ENCODE measurements at places on chromosomes 6 and 20. TPM values are rescaled to one million over a fixed set of nuclear protein-coding genes. Genes with fewer than 3 reads are reported as not detected.
A peak's percentile ranks its signal among the peaks of the same experiment; 100 is the strongest.

CALHM4 gene
- not detected for total RNA-seq

CNR1 gene
- not detected for total RNA-seq

DNAH8 gene
- 0.09 TPM for total RNA-seq

MYBL2 gene
- total RNA-seq = 0.11 TPM

DNA sequence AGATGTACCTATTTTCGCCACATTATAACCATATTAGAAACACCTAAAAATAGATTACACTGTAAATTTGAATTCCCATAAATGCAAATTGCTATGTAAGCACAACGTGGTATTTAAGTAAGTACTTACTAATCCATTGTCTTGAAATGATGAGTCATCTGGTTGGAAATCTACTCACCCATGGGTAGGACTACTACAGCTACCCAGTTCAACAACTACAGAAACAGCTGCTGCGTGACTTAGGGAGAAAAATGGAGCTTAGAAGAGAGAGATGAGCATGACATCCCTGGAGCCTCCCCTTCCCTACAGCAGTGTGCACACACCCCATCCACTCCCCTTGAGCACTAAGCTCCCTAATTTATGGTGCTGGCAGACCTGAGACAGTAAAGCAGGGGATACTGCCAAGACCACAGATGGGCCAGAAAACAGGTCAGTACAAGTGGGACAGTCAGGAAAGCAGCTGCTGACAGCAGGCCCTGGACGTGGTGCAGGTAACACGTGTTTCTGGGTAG lies 26.9 kb downstream of the RRAGD start:
- H3K4me1 ChIP-seq = no peaks in the 10 kb centered on the region
- H3K4me3 ChIP-seq = no peak overlapping the region
- DNase-seq = no peak
- H3K36me3 ChIP-seq = no peaks in the 10 kb centered on the region

DNA sequence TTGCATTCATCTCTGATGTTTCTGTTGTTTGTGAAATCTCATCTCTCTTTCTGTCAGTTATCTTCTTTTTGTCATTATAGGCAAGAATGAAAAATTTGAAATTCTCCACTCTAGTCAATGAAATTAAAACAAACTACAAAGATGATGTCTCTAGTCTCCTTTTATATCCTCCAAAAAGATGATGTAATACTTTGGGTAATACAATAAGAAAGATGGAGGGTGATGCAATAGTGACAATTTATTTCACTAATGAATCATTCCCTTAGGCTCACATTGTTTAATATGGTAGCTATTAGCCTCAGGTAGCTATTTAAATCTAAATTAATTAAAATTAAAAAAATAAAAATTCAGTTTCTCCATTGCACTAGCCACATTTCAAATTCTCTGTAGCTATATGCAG lies 145.4 kb downstream of the UST start:
- H3K4me1 ChIP-seq = no peaks in the 10 kb centered on the region
- no peaks in the 10 kb centered on the region for H3K36me3 ChIP-seq
- DNase-seq = no peak
- no peak overlapping the region for H3K27ac ChIP-seq
- no peaks in the 10 kb centered on the region for H3K27me3 ChIP-seq

DNA sequence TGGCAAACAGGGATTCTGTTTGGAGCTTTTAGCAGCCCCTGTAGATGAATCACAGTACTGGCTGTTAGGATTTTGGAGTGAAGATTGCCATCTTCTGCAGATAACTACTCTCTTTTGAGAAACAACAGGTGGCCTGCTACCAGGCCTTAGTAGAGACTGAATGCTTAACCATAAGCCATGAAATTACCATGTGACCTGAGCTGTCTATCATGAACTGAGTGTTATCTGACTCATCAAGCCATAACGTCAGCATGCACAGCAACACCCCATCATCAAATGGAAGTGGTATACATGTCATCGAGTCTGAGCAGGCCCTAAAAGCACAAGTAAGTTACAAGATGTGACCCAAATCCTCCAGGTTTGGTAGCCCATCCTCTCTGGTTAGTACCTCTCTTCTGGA lies 132.6 kb downstream of the GPR63 start:
- no peak overlapping the region for H3K27ac ChIP-seq
- no peak overlapping the region for H3K4me3 ChIP-seq
- no peaks in the 10 kb centered on the region for H3K27me3 ChIP-seq
- no peaks in the 10 kb centered on the region for H3K36me3 ChIP-seq
- no peaks in the 10 kb centered on the region for H3K4me1 ChIP-seq

- H3K27ac ChIP-seq = peak overlapping the region; percentile 75
- peaks cover 53% of the 10 kb centered on the region for H3K4me1 ChIP-seq
- H3K4me3 ChIP-seq = no peak overlapping the region
Measured at GRCh38 chr6:41732591-41733359, 2.6 kb downstream of the TFEB start.

DNA sequence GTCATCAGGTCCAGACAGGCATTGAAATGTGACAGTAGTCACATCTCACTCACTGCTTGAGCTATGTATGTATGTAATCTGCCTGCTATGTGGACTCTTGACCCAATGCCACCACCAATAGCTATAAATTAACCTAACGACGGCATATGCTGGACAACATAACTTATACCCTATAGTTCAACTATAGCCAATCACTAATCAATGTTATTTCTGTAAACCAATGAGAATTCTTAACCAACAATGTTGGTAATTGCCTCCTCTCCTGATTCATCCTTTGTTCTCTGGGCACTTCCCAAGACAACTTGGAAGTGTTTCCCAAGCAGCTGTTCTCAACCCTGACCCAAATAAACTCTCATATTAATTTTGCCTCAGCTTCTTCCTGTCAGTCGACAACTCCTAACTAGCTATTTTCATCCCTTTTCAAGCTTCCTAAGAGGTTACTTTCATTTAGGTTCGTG lies 24.1 kb upstream of the SERPINB1 start:
- no peak for DNase-seq
- no peak overlapping the region for H3K27ac ChIP-seq
- H3K36me3 ChIP-seq = no peaks in the 10 kb centered on the region
- H3K4me1 ChIP-seq = peaks cover 39% of the 10 kb centered on the region
